ENCODE measurements at places on chromosomes 11 and 22.

- H3K27ac ChIP-seq = peak overlapping the region; percentile 39
- no peak overlapping the region for H3K4me3 ChIP-seq
- DNase-seq = no peak
- H3K36me3 ChIP-seq = peaks cover 81% of the 10 kb centered on the region
Measured at GRCh38 chr22:19387038-19387437, 44.5 kb downstream of the HIRA start.

DNA sequence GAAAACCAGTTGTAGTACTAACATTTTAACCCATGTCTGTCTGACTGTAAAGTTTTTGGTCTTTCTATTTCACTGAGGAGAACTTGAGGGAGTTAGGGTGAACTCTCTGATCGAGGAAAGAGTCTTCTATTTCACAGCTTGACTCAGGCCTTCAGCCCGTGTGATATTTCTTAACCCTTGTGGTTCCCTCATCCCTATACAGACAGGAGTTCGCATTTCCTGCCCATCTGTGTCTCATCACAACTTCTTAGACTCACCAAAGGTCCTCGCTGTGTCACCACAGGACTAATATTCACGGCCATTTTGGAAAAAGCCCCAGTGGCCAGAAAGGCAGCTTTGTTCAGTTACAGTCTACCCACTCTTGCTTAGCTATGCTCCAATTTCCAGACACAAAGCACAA, 172.8 kb downstream of the FAM181B start:
- DNase-seq = no peak
- no peaks in the 10 kb centered on the region for H3K4me1 ChIP-seq
- no peak overlapping the region for H3K4me3 ChIP-seq
- H3K27ac ChIP-seq = no peak overlapping the region

DNA sequence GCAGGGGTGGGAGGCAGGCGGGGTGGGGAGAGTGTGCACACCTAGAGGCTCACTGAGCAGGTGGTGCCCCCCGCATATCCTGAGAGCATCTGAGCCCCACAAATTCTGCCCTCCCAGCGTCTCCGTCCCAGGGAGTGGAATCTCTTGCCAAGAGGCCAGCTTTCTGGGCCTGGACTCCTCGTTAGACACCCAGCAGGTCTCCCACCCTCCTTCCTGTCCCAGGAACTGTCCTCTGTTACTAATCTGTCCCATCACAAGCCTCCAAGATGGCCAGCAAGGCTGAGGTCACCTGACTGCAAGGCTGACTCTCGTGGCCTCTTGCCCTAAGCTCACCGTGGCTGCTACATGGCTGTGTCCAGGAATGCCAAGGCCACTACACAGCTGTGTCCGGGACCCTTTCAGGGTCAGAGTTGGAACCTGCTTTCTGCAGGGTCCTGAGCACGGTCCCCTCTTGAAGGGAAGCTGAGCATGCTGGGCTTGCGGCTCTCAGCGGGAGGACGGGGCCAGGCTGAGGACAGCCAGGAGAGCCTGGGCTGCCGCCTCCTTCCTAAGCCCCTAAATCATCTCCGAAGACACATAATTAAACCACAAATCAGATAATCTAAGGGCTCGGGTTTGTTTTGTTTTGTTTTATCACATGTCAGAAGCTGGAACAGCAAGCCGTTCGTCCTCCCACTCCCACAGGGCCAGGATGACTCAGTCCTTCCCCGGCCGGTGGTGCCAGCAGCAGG, 1327.3 kb downstream of the TBC1D22A start:
- H3K4me1 ChIP-seq = no peaks in the 10 kb centered on the region
- H3K4me3 ChIP-seq = no peak overlapping the region
- DNase-seq = peak; percentile 14
- H3K36me3 ChIP-seq = no peaks in the 10 kb centered on the region
- H3K27me3 ChIP-seq = no peaks in the 10 kb centered on the region

- no peaks in the 10 kb centered on the region for H3K36me3 ChIP-seq
- no peak overlapping the region for H3K4me3 ChIP-seq
- H3K27ac ChIP-seq = no peak overlapping the region
- no peak for DNase-seq
Measured at GRCh38 chr22:33851240-33851639, 69.0 kb downstream of the LARGE1 start.

- no peaks in the 10 kb centered on the region for H3K27me3 ChIP-seq
- no peak overlapping the region for H3K4me3 ChIP-seq
- DNase-seq = peak; percentile 30
Measured at GRCh38 chr11:58286249-58286648, 18.2 kb upstream of the OR10W1 start.

GRCh38 chr11:94738746-94739145, 29.4 kb upstream of the AMOTL1 start:
- peaks cover 100% of the 10 kb centered on the region for H3K27me3 ChIP-seq
- no peak overlapping the region for H3K27ac ChIP-seq
- H3K36me3 ChIP-seq = no peaks in the 10 kb centered on the region
- H3K4me1 ChIP-seq = peaks cover 2% of the 10 kb centered on the region

- H3K36me3 ChIP-seq = peaks cover 10% of the 10 kb centered on the region
- no peak overlapping the region for H3K27ac ChIP-seq
- H3K27me3 ChIP-seq = no peaks in the 10 kb centered on the region
Measured at GRCh38 chr22:31952472-31952871, 8.1 kb downstream of the YWHAH start.

DNA sequence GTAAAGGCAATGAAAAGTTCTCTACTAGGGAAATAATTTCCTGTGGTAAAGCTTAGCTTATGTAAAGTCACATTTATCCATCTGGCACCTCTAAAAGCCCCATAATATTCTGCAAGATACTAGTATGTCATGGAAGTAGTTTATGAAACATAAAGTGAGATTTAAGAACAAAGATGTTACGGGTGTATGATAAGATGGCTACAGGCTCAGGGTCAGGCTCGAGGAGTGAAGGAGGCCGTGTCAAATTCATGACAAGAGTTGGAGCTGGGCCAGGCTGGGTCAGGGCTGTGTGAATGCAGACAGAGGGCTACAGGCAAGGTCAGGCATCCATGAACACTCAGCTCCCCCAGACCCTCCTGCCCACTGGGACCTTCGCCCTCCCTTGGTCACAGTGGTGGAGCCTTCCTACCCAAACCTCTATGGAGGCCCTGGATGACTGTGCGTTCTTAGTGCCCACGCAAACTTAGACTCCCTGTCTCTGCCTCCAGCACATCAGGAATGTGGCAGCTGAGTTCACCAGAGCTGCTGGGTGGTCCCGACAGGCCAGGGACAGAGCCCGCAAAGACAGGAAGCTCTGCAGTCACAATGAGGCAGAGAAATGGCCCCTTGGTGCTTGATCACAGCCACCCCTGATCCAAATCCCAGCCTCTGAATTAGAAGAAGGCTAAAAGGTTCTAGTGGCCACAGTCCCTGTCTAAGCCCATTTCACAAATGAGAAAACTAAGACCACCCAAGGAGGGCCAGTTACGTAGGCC, 14.8 kb downstream of the IGLL5 start:
- no peak overlapping the region for H3K27ac ChIP-seq
- no peak overlapping the region for H3K4me3 ChIP-seq
- no peak for DNase-seq
- no peaks in the 10 kb centered on the region for H3K4me1 ChIP-seq

DNA sequence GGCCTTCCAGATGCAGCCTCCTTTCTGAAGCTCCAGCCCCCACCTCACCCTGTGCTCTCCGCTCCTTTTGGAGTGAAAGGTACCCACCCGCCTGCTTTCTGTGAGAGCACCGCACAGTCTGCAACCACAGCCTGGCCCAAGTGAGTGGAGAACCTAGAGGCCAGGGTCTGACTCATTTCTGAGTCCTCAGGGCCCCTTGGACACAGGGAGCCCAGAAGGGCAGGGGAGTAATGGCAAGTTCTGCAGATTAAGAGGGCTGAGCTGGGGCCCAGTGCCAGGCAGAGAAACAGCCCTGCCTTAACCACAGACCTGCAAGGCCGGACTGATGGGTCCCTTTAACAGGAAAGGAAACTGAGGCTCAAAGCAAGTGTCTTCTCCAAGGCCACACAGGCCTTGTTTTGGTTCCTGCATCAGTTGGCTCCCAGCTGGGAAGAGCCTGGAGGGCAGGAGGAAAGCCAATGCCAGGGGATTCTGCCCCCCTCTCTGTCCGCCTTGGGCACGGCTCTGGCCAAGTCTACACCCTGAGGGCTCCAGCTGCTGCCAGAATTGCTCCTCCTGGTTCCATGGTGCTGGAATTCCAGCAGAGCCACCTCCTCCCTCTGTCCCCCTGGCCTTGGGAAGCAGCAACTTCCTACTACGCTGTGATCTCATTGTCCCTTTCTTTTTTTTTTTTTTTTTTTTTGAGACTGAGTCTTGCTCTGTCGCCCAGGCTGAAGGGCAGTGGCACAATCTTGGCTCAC, 55.1 kb downstream of the CYTH4 start:
- H3K4me1 ChIP-seq = no peaks in the 10 kb centered on the region
- no peak for DNase-seq
- H3K4me3 ChIP-seq = no peak overlapping the region
- no peaks in the 10 kb centered on the region for H3K36me3 ChIP-seq

GRCh38 chr22:39627208-39627607, 56.7 kb downstream of the CACNA1I start:
- no peaks in the 10 kb centered on the region for H3K27me3 ChIP-seq
- DNase-seq = no peak
- no peak overlapping the region for H3K4me3 ChIP-seq
- H3K4me1 ChIP-seq = no peaks in the 10 kb centered on the region
- H3K36me3 ChIP-seq = no peaks in the 10 kb centered on the region

- peak; percentile 8 for DNase-seq
- no peak overlapping the region for H3K4me3 ChIP-seq
- H3K27me3 ChIP-seq = no peaks in the 10 kb centered on the region
Measured at GRCh38 chr11:120719348-120719747, 207.8 kb downstream of the GRIK4 start.

DNA sequence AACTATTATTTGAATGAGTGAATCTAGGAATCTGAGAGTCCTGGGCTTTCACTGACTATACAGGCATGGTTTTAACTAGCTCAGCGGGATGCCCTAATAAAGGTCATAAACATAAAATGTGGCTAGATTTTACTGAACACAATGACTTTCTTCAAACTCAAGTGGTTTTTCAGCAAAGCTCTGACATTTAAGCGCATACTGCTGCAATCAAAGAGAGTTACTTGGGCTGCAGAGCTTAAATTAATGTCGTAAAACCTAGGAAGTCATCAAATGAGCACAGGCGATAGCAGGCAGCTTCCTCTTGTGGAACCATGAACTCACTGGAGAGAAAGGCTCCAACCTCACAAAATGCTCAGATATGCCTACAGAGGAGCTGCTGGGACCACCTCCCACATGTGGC, 6.7 kb downstream of the CSNK2A3 start:
- no peak overlapping the region for H3K27ac ChIP-seq
- no peaks in the 10 kb centered on the region for H3K4me1 ChIP-seq
- no peak for DNase-seq
- no peak overlapping the region for H3K4me3 ChIP-seq
- H3K36me3 ChIP-seq = no peaks in the 10 kb centered on the region
- H3K27me3 ChIP-seq = peaks cover 31% of the 10 kb centered on the region

DNA sequence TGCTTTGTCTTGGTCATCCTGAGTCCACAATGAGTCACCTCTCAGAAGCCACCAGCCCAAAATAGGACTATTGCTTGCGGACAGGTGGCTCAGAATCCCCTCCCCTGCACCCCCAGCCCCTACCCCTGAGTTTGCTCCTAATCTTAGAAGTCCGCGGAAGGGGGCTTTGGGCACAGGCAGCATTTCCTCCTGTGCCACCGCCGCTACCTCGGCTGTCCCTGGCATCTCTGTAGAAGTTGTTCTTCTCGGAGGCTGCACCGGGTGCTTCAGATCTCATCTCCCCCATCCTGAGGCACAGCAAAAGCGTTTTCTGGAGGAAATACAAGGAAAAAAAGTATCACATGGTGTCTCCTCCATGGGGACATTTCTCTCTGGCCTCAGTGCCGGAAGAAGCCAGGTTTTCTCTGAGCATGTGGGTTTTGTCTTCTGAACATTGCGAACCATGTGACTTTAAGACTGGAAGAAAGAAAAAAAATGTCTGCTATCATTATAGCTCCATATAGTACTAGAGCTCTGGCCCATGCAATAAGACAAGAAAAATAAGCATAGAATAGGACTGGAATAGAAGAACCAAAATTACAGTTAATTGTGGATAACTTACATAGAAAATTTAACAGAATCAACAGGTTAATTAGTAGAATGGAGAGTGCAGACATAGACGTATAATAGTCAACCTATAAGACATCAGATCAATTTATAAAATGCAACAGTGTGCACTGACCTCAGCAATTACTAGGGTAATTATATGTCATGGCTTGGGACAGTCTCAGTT, 63.2 kb downstream of the SHISAL1 start:
- H3K27ac ChIP-seq = no peak overlapping the region
- H3K4me1 ChIP-seq = no peaks in the 10 kb centered on the region
- H3K36me3 ChIP-seq = no peaks in the 10 kb centered on the region

GRCh38 chr11:126522152-126522551, 166.7 kb downstream of the ST3GAL4 start:
- no peaks in the 10 kb centered on the region for H3K4me1 ChIP-seq
- H3K27ac ChIP-seq = no peak overlapping the region
- no peaks in the 10 kb centered on the region for H3K36me3 ChIP-seq
- no peaks in the 10 kb centered on the region for H3K27me3 ChIP-seq
- no peak overlapping the region for H3K4me3 ChIP-seq
- no peak for DNase-seq

All from cardiac muscle cell (in vitro differentiated cells and primary cell).